Foreskin melanocyte (primary cell): ENCODE measurements at places on chromosomes 11 and 22.

- no peak for DNase-seq
These were observed 214.7 kb upstream of the SYN3 start for GRCh38 chr22:33272871-33273270.

DNA sequence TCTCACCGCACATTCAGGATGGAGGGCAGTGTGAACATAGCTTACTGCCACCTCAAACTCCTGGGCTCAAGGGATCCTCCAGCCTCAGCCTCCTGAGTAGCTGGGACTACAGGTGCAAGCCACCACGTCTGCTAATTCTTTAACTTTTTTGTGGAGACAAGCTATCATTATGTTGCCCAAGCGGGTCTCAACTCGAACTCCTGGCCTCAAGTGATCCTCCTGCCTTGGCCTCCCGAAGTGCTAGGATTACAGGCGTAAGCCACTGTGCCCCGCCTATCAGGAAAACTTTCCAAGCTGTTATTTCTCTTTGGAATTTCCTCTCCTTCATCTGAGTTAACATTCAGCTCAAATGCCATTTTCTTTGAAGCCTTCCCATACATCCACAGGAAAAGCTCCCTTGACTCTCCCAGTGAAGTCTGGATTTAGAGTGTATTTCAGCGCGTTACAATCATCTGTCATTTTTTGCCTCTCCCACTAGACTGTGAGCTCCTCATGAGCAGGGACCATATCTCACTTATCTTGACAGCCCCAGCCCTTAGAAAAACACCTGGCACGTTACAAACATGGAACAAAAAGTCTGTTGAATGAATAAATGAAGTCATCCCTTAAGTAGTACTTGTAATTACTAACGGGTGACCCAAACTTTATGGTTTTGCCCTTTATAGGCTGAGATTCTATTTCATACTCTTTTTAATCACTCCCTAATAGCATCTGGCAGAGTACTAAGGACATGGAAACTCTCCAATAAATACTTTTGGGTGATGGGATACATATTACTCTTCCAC is 2.2 kb downstream of the MRTFA start:
- DNase-seq: no peak

- DNase-seq: no peak
These were observed 10.3 kb downstream of the KDM4E start for GRCh38 chr11:95035316-95035715.

DNA sequence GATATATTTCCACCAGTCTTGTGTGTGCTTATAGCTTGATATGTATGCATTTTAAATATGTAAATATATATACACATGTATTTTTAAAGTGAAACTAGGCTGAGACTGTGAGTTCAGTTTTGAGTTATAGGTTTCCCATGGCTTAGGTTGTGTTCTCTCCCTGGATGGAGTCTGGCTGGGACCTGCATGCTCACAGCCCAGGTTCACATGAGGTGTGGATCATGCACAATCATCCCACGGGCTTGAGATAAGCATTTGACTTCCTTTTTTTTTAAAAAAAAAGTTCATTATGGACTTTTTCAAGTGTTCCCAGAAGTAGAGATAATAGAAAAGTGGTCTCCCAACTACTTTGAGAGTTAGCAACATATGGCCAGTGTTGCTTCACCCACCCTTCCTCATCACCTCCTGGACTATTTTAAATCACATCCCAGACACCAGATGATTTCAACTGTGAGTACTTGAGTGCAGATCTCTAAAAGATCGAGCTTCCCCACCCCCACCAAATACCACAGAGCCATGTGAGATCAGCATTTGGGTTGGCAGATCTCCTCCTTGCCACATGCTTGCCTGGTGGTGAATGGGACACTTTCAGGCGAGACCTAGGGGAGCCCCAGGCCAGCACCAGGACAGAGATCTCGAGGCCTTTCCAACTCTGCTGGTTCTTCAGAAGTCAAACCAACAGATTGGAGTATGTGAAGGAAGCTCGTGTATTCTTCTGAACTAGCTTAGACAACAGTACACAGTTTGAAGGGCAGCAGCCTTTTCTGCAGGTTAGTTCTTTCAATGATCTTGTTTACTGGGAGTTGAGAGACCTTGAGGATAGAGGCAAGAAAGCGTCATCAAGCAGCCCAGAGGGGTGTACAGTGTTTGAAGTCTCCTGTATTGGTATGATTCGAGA is 15.9 kb downstream of the MED15 start:
- peak; percentile 96 for DNase-seq

- no peak for DNase-seq
These were observed 6.1 kb downstream of the CATSPER1 start for GRCh38 chr11:66020212-66020611.

DNA sequence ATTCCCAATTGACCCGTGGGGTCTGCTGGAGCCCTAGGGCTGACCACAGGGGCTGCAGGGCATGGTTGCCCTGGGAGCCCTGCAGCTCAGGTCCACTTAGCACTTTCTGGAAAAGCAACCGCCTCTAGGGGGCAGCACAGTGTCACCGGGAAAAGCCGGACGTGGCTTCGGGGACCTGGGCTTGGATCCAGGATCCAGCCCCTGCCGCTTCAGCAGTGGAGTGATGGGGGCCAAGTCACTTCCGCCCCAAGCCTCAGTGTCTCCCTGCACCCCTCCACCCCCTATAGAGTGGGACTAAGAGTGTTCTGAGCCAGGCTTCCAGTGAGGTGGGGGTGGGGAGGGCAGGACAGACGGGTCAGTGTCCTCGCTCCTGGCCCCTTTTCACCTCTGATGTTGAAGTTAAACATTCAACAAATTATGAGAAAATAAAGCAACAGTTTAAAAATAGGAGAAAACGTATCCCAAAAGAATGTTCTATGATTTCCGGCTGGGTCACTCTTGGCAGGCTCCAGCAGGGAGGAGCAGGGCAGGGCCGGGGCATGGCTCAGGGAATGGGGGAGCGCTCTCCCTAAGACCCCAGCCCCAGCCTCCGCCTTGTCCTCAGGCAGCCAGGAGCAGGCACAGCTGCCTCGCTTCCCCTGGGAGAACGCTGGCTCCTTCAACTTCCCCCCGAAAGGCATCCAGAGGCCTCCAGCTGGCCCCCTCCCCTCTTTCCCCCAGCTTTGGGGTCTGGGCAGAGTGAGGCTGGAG is 96.5 kb upstream of the FGF3 start:
- peak; percentile 38 for DNase-seq

GRCh38 chr22:39928536-39929520 is 27.9 kb downstream of the GRAP2 start:
- no peak for DNase-seq

- no peak for DNase-seq
These were observed 416.5 kb downstream of the GUCY1A2 start for GRCh38 chr11:106601684-106602297.
